Iris pigment epithelial cell (primary cell): ENCODE measurements at places on chromosomes 12 and 14.

- no peak for DNase-seq
Measured at GRCh38 chr14:101191101-101191720, 287.7 kb upstream of the RTL1 start.

- DNase-seq: no peak
Measured at GRCh38 chr14:31068235-31068634, 42.1 kb upstream of the STRN3 start.

GRCh38 chr12:128974881-128975280, 121.6 kb downstream of the GLT1D1 start:
- DNase-seq: no peak

GRCh38 chr12:112179916-112180315, 54.6 kb downstream of the TRAFD1 start:
- no peak for DNase-seq

DNA sequence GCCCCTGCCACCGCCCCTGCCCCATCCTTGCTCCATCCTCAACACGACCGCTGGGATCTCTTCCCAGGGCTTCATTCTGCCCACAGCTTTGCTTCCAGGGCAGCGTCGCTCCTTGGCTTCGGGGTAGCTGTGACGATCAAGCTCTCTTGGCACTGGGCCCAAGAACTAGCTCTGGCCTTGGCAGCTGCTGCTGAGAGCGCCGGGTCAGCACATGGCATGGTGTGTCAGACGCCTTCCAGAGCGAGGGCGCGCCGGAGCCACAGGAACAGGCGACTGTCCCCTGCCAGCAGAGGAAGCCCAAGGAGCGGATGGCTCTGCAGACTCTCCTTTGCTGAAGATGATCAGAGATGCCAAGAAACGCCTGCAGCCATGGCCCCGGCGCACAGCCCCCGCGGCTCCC, 15.9 kb downstream of the RAB35 start:
- DNase-seq: peak; percentile 40

GRCh38 chr12:54448344-54448743, 25.1 kb downstream of the GTSF1 start:
- no peak for DNase-seq

DNA sequence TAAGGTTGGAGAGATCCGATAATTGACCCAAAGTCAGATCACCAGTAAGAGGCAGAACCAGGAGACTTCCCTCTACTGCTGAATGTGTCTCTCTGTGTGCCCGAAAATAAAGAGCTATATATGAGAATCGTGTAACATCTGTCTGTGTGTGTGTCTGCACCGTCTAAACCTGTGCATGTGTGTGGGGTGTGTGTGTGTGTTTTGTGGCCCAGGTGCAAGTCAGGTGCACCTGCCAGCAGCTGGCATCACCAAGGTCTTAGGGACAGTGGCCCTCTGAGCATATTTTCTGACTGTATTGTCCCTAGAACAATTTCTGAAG, 24.7 kb upstream of the KRT78 start:
- no peak for DNase-seq

- DNase-seq: no peak
Measured at GRCh38 chr12:86801439-86801838, 545.2 kb upstream of the MGAT4C start.
